Right lobe of liver (tissue), 6 donors: ENCODE measurements at places on chromosomes 16 and 17. TPM values are rescaled to one million over a fixed set of nuclear protein-coding genes. Genes with fewer than 3 reads are reported as not detected.

DNA sequence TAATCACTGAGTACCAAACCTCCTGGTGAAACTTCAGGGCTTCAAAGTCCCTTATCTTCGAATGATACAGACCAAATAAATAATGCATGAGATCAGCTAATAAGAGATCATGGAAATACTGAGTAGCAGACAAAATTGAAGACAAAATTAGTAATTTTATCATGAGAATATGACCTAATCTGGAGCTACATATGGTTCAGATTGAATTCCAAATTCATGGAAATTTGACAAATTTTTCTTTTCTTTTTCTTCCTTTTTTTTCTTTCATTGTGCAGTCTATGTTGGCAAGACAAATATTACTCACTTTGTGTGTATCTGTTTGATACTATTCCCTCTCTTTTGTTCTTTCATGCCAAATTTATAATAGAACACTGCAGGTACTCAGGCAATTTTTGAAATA lies 218.1 kb upstream of the KCNJ16 start:
- H3K4me1 ChIP-seq: no peaks in the 10 kb centered on the region
- H3K27me3 ChIP-seq: no peaks in the 10 kb centered on the region

DNA sequence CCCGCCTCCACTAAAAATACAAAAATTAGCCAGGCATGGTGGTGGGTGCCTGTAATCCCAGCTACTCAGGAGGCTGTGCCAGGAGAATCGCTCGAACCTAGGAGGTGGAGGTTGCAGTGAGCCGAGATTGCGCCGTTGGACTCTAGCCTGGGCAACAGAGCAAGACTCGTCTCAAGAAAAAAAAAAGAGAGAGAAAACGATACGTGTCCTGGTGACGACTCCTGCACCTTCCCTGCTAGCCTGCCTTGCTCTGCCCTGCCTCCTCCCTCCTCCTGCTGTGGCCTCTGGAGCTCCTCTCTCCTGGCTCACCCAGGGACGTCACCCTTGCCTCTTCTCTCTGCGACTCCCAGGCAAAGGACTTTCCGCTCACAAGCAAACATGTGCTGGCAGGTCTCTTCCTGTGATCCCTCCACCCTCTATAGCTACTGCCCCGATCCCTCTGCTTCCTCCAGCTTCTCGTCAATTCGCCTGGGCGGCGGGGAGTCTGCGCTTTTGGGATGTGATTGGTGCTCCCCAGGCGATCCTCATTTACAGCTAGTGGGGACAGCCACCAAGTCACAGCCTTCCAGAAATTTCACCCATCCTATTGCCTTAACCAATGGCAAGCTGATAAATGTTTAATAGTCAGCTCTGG lies 25.5 kb upstream of the CBX4 start:
- no peaks in the 10 kb centered on the region for H3K27me3 ChIP-seq
- H3K4me1 ChIP-seq: no peaks in the 10 kb centered on the region
- no peak overlapping the region for H3K27ac ChIP-seq

DNA sequence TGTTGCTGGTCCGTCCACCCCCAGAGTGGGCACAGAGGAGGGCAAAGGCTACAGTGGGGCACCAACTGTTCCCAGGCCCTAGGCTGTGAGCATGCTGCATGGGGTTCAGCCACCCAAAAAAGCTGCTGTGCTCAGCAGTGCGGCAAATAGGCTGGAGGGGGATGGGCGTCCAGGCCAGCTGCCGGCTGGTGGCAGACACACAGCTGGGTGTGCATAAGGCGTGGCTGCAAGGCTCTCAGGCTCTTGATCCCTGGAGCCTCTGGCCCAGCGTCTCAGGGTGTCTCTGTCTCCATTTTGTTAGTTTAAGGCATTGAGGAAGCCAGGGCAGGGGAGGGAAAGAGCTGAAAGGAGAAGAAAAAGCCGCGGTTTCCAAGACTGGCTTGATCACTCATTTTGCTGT lies 8.8 kb downstream of the RPL19 start:
- H3K36me3 ChIP-seq: peaks cover 13% of the 10 kb centered on the region
- H3K27ac ChIP-seq: no peak overlapping the region
- no peak overlapping the region for H3K4me3 ChIP-seq
- H3K4me1 ChIP-seq: peaks cover 6% of the 10 kb centered on the region

- H3K4me3 ChIP-seq: no peak overlapping the region
- H3K36me3 ChIP-seq: peaks cover 20% of the 10 kb centered on the region
- no peak for DNase-seq
- H3K27me3 ChIP-seq: no peaks in the 10 kb centered on the region
These were observed 41.8 kb downstream of the BRD7 start for GRCh38 chr16:50326835-50327465.

DNA sequence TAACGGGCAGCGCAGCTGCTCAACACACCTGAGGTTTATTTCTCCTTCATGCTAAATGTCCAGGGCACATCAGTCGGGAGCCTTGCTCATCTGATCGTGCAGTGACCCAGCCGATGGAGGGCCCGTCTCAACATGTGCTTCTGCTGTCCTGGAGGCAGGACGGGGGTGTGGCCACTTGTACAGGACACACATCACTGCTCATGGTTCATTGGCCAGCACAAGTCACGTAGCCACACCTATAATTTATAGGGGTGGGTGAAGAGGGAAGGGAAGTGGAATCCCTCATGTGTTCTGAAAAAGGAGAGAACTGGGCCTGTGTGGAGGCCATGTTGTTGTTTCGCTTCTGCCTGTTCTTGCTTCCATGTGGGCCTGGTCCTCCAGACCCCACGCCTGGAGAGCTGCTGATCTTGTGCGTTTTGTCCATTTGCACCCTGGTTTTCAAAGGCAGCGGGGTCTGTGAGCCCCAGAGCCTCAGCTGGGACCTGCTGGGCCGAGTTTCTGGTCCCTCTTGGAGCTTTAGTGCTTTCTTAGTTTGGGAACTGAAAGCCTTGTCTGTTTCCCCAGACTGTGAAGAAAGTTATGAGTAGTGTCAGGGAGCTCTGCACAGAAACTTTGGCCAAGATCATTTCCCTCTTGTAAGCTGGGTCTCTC lies 60.5 kb downstream of the CMIP start:
- no peak overlapping the region for H3K27ac ChIP-seq
- DNase-seq: no peak
- H3K27me3 ChIP-seq: no peaks in the 10 kb centered on the region
- H3K4me1 ChIP-seq: no peaks in the 10 kb centered on the region

DNA sequence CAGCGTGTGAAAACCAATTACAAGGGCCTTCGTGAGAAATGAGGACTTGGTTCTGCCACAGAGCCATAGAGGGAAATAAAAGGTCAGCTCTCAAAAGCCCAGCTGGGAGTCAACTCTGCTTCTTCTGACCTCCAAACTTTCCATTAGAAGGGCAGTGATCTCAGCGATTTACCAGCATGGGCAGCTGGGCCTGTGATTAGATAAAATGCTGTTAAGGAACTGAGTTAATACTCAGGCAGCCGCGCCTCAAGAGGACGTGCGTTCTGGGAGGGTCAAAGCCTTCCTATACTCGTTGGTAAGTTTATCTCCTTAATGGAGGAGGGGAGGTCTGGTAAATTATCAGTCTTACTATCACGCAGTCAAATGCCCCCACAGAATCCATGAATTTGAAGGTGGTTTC lies 480.2 kb upstream of the ERCC4 start:
- H3K27me3 ChIP-seq: no peaks in the 10 kb centered on the region
- H3K4me1 ChIP-seq: peaks cover 12% of the 10 kb centered on the region
- H3K27ac ChIP-seq: no peak overlapping the region
- DNase-seq: no peak
- H3K4me3 ChIP-seq: no peak overlapping the region

DNA sequence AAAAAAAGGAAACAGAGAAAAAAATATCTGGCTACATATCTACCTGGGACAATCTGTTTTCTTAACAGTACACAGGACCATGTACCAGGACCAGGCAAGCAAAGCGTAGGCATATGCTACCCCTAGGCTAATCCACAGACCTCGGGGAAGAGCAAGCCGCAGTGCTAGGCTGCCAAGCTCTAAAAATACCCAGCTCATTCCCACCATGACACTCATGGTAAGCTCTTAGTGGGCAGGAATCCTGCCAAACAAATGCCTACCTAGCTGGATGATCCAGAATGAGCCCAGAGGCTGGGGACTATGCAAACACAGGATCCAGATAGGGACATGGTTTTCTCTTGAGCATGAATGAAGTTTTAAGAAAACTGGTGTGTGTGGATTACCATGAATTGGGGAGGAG lies 95.6 kb downstream of the GRIN2A start:
- H3K27me3 ChIP-seq: no peaks in the 10 kb centered on the region
- no peak overlapping the region for H3K4me3 ChIP-seq
- no peak for DNase-seq
- H3K4me1 ChIP-seq: no peaks in the 10 kb centered on the region
- no peak overlapping the region for H3K27ac ChIP-seq

DNA sequence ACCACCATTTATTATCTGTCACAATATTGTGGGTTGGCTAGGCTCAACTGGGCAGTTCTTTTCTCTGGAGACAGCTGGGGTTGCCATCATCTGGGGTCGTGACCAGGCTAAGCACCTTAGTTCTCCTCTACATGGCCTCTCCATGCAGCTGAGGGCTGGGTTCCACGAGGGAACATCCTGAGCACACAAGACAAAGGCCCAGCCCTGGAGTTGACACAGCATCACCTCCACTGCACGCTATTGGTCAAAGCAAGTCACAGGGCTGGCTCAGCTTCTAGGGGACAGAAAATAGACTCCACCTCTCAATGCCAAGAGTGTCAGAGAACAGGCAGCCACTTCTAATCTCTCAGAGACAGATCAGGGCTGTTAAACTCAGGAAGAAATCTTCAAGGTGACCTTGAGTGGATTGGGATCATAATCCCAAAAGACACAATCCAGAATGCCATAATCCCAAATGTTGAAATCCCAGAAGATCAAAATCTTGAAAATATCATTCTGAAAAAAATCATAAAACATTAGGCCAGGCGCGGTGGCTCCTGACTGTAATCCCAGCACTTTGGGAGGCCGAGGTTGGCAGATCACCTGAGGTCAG lies 13.0 kb upstream of the USP10 start:
- H3K4me1 ChIP-seq: no peaks in the 10 kb centered on the region
- DNase-seq: no peak
- no peak overlapping the region for H3K27ac ChIP-seq
- H3K36me3 ChIP-seq: no peaks in the 10 kb centered on the region
- H3K27me3 ChIP-seq: no peaks in the 10 kb centered on the region
- no peak overlapping the region for H3K4me3 ChIP-seq

- H3K4me3 ChIP-seq: no peak overlapping the region
- DNase-seq: no peak
These were observed 2.4 kb downstream of the DOC2B start for GRCh38 chr17:179066-179432.

GRCh38 chr16:83550183-83550569 lies 257.6 kb upstream of the HSBP1 start:
- H3K27ac ChIP-seq: no peak overlapping the region
- no peaks in the 10 kb centered on the region for H3K36me3 ChIP-seq
- DNase-seq: no peak
- no peaks in the 10 kb centered on the region for H3K4me1 ChIP-seq
- no peak overlapping the region for H3K4me3 ChIP-seq
- H3K27me3 ChIP-seq: no peaks in the 10 kb centered on the region

- peak overlapping the region; percentile 95 for H3K27ac ChIP-seq
- peaks cover 23% of the 10 kb centered on the region for H3K4me1 ChIP-seq
- DNase-seq: peak; percentile 67
- no peaks in the 10 kb centered on the region for H3K36me3 ChIP-seq
These were observed 146.8 kb downstream of the SEC14L1 start for GRCh38 chr17:77287432-77288068.

Gene TEKT5
- total RNA-seq: not detected

Gene DECR2
- total RNA-seq: 124 TPM

Gene MYH1
- total RNA-seq: not detected

Gene SPATA32
- total RNA-seq: not detected
